ENCODE measurements at places on chromosomes 1 and 21.

GRCh38 chr1:179178183-179178582 lies 51.3 kb downstream of the ABL2 start:
- no peak for DNase-seq

DNA sequence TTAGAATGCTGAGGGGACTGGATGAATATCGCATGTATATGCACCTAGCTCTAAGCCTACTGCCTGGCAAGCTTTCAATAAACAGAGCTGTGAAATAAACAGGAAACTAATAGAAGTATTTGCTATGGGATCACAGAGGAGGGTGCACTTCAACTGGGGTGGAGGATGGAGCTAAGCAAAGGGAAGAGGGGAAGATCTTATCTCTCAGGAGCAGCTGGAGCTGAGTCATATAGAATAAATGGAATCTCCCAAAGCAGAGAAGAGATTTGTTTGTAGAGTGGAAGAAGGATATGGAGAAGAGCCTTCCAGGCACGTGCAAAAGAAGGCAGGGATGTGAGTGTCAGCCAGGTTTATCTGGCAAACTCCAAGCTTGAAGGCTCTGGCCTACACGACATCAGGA lies 17.0 kb upstream of the KCNA10 start:
- no peak for DNase-seq

- no peak for DNase-seq
These were observed 451.4 kb downstream of the PTPRU start for GRCh38 chr1:29687601-29688244.

DNA sequence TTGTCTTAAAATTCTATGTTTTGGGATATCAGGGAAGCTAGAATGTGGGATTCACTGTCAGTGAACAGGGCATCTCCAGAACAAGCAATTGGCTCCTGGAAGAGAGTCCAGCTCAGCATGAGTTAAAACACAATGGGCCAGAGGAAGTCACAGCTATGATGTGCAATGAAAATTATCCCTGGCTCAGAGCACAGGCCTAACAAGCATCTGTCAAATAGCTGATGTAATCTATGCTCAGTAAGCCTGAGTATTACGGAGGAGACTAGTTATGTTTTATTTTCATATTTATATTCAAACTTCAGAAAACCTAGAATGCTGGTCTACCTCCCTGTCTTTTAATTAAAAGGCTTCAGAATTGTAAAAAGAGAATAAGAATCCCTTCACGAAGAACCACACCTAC lies 41.6 kb downstream of the PARP1 start:
- DNase-seq: no peak

- DNase-seq: no peak
These were observed 100.2 kb downstream of the GTF2B start for GRCh38 chr1:88791192-88791591.

DNA sequence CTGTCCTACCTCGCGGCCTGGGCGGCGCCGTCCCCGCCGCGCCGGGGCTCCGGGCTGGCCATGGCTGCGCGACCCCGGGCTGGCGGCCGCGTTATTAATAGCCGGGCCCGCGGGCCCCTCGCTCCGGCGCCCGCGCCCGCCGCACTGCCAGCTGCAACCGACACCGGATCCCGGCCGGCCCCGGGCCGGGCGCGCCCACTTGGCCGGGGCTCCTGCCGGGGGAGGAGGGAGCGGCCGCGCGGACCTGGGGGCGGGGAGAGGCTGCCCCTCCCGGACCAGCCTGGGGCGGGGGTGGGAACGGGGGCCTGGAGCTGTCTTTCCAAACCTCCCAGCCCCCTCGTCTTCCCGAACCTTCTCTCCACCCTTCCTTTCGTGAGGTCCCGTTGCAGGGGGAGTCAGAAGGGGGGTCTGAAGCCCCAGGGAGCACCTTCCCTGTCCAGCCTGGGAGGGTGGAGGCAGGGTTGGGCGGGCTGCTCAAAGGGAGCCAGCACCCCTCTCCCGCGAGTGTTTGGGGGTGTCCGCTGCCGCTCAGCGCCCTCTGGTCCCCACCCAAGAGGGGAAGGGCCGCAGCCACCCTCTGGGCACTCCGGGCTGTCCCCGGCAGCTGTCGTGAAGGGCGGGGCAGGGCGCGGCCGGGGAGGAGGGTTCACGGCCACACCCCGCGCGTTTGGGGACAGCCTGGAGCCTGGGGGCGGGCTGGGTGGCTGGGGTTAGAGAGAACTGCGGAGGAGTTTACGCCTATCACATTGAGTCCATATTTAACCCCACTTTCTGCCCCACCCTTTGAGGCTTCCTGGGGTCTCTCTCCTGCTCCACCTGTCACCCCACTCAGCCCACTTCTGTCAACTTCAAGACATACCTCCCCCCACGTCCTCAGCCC lies at the start of gene SYNC:
TSS of gene SYNC (minus strand) at position 172 of the 880 bp plus-strand sequence. CDS start at position 62, 110 bp downstream.
- no peak for DNase-seq

DNA sequence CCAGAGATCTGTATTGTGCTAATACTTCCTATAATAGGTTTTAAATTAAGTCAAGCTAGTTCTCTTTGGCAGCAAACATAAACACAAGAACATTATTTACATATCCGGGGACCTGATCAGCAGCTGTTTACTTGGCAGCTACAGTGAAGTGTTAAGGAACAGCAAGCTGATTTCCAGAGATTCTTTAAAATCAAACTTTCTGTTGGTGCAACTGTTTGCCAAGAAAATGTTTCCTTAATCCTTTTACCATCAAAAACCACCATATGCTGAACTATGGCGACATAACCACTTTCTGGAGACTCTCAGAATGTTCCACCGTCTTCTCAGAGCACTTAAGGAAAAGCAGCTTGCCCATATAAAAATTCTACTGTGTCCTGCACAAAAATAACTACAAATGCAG lies 107.0 kb upstream of the KRTAP19-8 start:
- DNase-seq: no peak

- no peak for DNase-seq
These were observed 7.0 kb downstream of the SMCP start for GRCh38 chr1:152884966-152885624.

DNA sequence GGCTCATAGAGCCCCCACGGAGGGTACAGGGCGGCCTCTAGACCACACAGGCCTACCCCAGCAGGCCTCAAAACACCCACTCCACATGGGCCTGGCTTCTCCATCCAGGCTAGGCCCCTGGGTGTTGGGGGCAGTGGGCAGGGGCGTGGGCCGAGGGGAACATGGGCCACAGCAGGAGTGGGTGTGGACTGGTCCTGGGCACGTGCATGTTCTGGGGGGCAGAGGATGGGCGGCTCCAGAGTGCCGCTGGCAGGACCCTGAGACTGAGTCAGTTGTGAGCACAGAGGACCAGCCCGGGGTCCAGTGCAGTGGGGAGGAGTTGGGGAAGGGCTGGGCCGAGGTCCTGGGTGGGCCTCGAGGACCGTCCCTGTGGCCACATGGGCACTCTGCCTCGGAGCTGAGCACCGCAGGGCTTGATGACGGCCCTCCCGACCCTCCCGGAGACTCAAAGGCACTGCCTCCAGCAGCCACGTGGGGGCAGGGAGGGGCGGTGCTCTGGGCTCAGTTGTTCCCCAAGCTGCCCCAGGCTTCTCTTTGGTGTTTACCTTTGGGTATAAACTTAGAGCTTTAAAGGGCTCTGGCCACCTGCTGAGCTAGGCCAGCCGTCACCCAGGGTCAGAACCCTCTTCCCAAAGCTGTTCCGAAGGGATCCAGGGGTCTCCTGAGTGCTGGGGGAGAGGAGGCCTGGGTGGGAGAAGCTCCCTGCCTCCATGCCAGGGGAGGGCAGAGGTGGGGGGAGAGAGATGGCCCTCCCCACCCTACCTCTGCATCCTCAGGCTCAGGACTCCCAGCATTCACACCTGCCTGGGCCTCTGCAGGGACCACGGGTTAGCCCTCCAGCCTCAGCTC lies 79.9 kb downstream of the MORN1 start:
- no peak for DNase-seq

- no peak for DNase-seq
These were observed 653.4 kb downstream of the KCNT2 start for GRCh38 chr1:195954848-195955247.

- no peak for DNase-seq
These were observed 36.2 kb downstream of the CASQ2 start for GRCh38 chr1:115732316-115732715.

DNA sequence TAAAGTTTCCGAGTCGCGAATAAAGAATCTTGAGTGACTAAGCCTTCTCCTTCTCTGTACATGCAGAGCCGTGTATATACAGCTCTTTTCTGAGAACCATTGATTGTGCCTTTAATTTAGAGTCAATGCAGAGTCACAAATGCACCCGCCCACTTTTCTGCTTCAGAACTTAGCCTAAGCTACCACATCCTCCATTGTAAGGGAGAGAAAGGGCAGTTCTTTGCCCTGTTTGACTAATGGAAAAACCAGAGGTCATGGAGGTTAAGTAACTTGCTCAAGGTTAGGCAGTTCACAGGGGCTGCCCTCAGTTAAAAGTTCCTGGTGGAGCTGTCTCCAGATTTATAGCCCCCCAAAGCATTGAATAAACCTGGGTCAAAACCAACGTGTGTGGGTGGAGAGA lies 139.6 kb downstream of the TOMM20 start:
- DNase-seq: no peak

DNA sequence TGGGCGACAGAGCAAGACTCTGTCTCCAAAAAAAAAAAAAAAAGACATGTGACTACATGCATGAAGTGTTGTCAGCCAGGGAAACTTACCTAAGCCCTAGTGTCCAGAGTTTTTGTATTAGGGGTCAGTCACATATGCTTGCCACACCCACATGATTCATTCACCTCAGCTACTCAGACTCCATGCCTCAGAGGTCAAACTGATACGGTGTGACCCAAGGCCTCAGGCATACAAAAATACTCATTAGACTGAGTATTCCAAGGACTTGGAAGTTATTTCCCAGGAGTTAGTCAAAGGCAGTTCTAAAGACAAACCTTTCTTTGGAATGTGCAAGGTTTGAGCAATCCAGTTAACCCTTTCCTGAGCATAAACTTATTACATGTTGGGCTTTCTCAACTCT lies 6.3 kb upstream of the TRIM33 start:
- DNase-seq: no peak

DNA sequence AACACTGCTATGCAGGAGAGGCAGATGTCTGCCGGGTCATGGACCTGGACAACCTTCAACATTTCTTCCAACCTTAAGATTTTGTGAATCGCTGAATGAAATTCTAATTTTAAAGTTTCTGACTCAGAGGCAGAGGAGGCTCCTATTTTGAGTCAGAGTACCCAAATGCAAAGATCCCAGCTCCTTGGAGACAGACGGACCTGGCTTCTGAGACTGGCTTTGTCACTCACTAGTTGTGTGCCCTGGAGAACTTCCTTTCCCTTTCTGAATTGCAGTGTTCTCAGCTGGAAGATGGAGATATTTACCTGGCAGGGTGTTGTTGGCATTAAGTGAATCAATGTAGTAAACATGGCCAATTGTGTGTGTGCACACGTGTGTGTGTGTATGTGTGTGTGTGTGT lies 51.9 kb downstream of the IER5 start:
- no peak for DNase-seq

- no peak for DNase-seq
These were observed 37.3 kb upstream of the SYT14 start for GRCh38 chr1:209900734-209901133.

DNA sequence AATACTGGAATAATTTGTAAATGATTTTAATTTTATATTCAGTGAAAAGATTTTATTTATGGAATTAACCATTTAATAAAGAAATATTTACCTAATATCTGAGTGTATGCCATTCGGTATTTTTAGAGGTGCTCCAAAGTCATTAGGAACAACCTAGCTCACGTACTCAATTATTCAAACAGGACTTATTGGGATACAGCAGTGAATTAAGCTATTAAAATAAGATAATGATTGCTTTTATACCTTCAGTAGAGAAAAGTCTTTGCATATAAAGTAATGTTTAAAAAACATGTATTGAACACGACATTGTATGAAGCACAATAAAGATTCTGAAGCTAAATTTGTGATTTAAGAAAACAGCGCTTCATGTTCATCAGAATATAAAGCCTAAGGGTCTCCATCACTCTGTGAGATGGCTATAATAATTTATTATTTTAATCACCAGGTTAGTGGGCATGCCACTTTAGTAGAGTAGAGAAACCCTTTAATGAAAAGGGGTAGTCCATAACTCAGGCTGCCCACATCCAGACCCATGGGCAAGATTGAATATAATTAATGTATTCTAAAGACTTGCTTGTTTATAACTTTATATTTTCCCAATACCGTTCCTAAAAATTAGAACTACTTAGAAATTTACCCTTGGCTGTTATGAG lies 3.2 kb downstream of the CCN1 start:
- DNase-seq: no peak

GRCh38 chr1:102190429-102190828 lies 193.7 kb upstream of the OLFM3 start:
- no peak for DNase-seq

DNA sequence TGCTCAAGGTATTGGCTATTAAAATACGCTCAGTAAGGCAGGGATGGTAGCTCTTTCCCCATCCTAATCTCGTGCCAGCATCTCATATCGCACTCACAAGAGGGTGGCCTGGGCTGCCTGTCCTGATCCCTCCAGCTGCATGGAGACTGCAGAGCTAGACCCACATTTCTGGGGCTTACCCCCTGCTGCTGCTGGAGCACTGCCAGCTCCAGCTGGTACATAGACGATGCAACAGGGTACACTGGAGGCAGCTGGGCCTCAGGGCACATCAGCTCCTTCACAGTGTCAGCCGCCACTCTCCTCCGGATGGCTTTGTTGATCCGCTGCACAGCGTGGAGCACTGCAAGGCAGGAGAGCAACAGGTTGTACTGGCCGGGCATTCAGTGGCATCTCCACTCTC lies 16.0 kb downstream of the IQGAP3 start:
- no peak for DNase-seq

- peak; percentile 19 for DNase-seq
These were observed 592 bp downstream of the ZNF692 start for GRCh38 chr1:248858096-248858890.
